ENCODE measurements at places on chromosomes 13 and 19.

DNA sequence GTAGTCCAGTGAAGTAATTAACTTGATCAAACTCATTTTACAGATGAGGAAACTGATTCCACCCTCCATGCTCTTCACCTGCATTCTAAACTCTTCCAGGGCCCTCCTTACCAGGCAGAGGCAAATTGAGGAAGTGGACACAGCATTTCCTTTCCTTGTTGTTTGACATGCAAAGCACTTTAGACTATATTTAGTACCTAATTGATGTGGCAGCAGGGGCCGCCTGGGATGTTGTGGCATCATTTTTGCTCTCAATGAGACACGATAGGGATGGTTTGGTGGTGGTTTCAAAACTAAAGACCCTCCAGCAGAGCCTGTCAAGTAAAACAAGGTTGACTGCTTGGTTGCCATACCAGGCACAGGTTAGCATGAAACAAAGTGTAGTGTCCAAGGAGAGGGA, 7.9 kb downstream of the SIPA1L3 start:
- DNase-seq: no peak

GRCh38 chr13:110195547-110196485, 111.1 kb downstream of the COL4A1 start:
- DNase-seq: no peak

DNA sequence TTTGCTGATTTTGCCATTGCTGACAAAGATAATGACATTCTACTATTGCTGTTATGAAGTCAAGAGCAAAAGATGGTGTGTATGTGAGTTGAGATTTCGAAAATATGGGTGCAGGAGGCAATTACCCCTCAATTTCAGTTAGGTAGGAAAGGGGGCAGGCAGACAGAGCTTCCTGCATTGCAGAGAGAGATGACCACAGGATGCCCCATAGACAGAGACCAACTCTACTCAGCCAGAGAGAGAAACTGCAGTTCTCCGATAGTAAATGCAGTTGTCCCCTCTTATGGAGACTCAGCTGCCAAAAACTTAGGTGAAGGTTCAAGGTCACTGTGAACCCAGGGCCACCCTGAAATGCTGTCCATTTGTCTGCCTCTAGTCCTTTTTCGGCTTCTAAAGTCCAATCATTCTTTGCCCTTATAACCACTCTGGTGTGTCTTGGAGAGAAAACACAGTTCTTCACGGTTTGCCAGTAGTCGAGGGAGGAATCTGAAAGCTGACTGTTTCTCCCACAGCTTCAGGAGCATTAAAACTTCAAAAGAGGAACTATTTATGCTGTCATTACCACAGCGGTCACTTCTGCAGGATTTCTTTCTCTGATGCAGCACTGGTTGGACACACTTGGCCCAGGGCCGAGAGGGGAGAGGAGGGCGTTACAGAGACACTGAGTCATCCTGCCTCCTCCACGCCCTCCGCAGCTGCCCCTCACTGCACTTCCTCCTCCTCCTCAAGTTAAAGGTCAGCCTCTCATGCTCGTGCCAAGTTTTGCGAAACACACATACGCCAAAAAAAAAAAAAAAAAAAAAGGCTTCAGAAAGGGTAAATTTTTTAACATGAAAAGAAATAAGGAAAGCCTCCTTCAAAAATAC, 264.3 kb downstream of the FOXO1 start:
- DNase-seq: no peak

DNA sequence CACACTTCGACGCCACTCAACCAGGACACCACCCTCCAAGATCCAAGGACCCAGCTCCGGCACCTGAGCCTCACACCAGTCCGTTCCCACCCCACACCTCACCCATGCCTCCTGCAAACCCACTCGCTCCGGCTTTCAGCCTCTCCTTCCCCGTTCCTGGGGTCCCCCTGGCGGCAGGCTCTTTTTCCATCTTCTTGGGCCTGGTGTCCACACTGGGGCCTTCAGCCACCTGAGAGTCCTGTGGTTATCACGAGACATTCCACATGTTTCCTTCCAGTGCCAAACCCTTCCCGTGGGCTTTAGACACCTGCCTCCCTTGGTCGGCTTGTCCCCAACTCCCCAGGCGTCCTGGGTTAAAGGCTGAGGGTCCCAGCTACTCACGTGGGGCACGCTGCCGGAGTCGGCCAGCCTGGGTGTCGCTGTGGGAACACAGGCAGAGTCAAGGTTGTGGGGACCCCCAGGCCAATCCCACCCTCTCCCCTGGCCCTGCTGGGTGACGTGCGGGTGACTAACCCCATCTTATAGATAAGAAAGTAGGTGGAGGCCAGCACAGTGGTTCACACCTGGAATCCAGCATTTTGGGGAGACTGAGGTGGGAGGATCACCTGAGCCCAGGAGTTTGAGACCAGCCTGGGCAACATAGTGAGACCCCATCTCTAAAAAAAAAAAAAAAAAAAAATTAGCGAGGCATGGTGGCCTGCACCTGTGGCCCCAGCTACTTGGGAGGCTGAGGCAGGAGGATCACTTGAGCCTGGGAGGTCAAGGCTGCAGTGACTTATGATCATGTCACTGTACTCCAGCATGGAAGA, 1.9 kb downstream of the JSRP1 start:
- DNase-seq: no peak

DNA sequence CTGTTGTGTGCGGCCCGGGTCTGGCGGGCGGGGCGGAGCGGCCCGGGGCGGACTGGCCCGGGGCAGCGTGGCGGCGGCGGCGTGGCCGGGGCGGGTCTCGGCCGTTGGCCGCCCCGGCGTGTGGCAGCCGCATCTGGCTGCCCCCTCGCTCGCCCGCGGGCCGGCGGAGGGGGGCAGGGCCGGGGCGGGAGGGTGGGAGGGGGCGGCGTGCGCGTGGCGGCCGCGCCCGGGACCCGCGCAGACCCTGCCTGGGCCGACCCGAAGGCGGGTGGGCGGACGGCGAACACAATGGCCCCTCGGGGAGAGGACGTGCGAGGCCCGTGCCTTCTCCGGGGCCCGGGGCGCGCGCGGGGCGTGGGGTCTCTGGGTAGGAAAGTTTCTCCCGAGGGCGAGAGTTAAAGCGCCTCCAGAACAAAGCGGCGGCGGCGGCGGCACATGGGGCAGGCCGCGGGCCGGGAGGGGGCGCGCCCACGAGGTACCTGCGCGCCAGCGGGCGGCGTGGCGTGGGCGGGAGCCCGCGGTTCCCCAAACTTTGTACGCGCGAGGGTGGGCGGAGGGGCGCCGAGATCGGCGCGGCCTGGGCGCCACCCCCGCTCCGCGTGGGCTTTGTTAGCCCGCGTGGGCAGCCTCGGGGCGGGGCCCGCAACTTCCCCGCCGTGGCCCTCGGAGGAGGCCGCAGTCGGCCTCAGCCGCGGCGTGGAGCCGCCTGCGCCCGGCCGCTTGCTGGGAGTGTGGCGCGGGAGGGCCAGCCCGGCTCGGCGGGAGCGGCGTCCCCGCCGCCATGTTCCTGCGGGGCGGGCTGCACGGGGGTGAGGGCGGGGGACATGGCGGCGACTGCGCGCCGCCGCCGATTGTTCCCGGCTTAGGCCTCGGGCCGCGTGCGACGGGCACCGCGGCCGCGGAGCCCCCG, 764 bp downstream of the MIR17HG start:
- peak; percentile 77 for DNase-seq

DNA sequence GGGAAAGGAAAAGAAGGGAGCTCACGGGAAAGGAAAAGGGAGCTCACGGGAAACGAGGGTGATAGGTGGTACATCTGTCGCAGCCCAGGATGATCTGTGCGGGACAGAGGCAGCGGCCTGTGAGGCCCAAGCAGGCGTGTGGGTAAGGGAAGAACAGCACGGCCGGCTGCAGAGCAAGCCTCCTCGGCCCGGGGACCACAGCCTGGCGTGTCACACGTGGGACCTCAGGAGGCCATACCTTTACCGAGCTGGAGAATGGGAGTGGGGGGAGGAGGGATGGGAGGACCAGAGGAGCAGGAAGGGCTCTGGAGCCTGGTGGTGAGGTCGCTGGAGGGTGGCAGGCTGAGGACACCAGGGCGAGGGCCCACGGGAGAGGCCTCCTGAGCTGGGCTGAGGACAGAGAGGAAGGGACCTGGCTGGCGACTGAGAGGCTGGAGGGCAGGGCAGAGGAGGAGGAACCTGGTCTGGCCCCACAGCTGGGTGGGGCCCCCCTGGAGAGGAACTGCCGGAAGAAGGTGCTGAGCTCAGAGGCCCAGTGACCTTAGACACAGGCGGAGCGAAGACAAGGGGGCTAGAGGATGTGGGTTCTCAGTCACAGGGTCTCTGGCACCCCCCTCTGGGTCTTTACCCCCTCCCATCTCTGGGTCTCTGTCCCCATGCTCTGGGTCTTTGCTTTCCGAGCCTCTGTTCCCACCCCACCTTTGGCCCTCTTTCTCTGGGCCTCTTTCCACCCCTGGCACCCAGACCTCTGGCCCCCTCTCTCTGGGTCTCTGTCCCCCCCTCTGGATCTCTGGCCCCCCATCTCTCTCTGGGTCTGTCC, 2.9 kb upstream of the FTL start:
- no peak for DNase-seq

DNA sequence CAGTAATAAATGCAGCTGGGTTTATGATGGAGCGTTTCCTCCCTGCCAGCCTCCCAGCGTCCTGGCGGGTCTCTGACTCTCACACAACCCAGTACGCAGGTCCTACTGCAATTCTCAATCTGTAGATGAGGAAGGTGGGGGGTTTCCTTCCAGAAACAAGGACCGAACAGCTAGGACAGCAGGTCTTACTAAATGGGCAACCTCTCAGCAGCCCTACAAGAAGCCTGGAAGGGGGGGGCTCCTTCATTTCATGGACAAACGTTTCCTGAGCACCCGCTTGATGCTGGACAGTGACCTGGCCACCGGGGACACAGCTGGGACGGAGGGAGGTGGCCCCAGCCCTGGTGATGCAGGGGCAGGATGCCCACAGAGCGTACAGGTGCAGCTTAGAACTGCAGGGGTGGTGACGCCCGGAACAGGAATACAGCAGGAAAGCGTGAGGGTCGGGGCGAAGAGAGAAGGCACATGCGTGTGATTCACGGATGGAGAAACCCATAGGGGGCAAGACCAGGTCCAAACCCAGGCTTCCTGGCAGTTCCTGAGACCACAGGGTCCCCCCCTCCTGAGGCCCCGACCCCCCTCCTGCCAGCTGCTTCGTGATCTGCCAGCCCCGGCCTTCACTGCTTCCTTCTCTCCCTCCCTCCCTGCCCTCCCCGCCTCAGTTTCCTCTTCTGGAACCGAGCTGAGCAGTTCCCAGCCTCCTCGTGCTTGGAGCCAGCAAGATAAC, 732 bp upstream of the C2CD4C start:
- DNase-seq: peak; percentile 8

- peak; percentile 64 for DNase-seq
Observed at GRCh38 chr13:39998166-39998565, 342.7 kb downstream of the COG6 start.

- no peak for DNase-seq
Observed at GRCh38 chr13:28659621-28659970, 666 bp downstream of the POMP start.

- DNase-seq: no peak
Observed at GRCh38 chr13:43306372-43306771, 283.0 kb downstream of the DNAJC15 start.

GRCh38 chr13:94534166-94534565, 54.7 kb upstream of the DCT start:
- DNase-seq: no peak

- no peak for DNase-seq
Observed at GRCh38 chr13:53408306-53408705, 379.7 kb downstream of the OLFM4 start.

DNA sequence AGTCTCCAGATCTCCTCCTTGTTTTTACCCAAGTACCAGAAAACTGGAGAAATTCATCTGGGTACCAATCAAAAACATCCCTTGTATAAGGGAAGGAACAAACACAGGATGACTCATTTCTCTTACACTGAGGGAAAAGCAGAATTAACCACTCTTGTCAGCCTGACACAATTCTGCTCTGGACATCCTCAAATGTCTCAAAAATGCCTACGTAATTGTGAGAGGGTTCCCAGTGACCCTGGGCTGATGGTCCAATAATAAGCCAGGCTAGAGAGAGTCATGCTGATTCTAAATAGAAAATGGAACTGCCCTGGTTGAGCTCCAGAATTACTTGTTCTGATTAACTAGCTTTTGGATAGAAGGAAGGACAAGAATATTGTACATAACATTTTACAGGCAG, 14.5 kb downstream of the ZNF708 start:
- no peak for DNase-seq

DNA sequence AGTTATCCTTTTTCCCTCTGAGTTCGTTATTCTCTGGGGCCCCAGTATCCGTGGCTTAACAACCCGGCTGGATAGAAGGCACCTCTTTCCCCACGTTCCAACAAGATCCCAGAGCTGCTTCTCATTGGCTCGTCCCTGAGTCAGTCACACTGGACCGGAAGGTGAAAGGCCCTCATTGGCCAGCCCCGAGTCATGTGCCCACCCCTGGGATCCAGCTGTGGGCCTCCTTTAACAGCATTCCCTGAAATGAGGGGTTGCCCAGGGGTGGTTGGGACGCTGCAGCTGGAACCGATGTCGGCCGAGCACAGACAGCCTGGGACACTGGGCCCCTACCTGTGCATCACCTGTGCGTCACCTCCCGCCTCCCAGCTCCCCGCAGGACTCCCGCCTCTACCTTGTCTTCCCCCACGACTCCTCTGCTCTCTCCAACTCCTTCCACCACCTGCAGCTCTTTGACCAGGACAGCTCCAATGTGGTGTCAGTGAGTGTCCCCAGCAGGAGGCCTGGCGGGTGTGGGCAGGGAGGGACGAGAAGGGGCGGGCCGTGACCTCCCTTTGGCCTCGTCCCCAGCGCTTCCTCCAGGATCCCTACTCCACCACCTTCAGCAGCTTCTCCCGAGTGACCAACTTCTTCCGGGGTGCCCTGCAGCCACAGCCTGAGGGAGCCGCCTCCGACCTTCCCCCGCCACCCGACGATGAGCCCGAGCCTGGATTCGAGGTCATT, 4.3 kb downstream of the TBC1D17 start:
- DNase-seq: no peak

DNA sequence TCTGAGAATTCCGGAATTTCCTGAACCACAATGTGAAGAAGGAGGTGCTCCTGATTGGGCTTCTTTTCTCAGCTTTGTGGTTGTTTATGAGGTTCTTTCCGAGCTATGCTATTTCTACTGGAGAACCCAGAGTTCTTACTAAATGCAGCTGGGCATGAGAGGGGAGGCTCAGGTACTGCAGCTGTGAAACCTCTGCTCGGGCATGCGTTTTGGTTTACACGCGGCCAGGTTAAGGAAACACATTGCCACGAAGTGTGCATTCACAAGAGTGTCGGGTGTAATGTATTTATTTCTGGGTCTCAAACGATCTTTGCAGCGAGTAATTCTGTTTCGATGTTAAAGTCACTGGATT, 661 bp upstream of the MIR17HG start:
- peak; percentile 5 for DNase-seq

DNA sequence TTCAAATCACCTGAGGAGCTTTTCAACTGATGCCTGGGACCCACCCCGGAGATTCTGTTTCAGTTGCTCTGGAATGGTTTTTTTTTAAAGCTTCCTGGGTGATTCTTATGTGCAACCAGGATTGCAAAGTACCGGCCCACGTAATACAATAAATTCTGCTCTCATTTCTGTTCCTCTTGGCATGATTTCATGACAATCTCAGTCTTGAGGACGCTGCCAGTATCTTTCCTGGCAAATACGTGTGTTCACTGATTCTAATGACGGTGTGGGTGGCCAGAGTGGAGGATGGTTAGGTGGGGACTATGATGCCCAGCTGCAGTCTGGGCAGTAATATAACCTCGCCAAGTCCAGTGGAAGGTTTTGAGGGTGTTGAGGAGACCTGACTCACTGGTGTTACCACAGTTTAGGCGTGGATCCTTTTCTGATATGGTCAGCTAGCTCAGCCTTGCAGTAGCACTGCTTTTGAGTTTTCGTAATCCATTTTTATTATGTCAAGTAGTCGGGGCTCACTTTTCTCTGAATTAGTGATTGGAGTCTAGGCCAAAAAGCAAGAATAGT, 49.4 kb downstream of the FAM124A start:
- DNase-seq: no peak

Measured in naive thymus-derived CD4-positive, alpha-beta T cell (primary cell).